ENCODE measurements at places on chromosomes 7 and 10.

DNA sequence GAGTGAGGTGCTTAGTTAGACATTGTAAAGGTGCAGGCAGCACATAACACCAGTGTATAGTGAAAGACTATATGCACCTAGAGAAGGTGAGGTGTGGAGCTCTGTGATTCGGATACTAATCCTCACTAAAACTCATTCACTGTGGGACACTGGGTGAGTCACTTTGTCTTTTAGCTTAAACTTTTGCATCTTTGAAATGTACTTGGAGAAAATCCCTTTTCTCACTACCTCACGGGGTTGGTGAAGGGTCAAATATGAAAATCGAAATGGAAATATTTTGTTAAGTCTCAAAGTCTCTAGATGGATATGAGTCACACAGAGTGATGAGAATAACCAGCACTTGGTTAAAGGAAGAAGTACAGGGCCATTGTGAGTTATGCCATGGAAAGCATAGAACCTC is 38.0 kb downstream of the MDFIC start:
- DNase-seq: no peak

DNA sequence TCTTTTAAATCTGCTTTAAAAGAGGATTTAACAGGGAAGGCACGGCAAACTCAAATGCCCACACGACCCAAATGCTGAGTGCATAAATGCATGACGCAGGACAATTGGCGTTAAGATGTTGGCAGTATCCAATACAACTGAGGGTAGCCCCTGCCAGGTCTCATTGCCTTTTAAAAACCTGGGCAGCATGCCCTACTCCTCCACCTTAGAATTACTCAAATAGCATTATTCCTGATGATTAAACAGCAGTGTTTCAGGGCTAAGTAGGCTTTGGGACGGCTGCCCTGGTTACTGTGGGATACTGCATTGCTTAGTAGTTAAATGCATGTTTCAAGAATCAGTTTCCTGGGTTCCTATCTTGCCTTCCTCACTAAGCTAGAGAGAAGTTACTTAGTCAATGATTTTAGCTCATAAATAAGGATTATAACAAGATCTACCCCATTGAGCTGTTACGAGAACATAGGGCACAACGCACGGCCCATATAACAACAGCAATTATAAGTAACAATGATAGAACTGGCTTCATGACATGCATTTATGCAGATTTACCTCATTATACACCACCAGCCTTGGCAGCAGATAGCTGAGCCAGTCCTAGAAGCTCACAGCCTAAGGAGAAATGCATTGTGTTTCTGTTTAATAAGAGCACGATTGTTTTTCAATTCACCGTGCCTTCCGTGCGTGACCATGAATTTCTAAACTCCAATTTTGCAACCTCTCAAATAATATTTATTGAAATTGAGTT is 7.9 kb downstream of the TUBAL3 start:
- no peak for DNase-seq

DNA sequence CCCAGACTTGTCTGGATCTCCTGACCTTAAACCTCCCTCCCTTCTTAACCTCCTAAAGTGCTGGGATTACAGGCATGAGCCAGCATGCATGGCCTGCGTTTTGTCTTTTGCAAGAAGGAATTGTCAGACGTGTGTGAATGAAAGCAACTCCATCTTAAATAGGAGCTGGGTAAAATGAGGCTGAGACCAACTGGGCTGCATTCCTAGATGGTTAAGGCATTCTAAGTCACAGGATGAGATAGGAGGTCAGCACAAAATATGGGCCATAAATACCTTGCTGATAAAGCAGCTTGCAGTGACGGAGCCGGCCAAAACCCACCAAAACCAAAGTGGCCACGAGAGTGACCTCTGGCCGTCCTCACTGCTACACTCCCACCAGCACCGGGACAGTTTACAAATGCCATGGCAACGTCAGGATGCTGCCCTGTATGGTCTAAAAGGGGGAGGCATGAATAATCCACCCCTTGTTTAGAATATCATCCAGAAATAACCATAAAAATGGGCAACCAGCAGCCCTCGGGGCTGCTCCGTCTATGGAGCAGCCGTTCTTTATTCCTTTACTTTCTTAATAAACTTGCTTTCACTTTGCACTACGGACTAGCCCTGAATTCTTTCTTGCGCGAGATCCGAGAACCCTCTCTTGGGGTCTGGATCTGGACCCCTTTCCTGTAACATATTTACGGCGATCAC is 41.2 kb upstream of the SDK1 start:
- no peak for DNase-seq

- DNase-seq: no peak
Measured at GRCh38 chr7:102009628-102010027, 192.2 kb downstream of the CUX1 start.

- DNase-seq: no peak
Measured at GRCh38 chr10:34814913-34815184, 247 bp downstream of the PARD3 start.
